ENCODE measurements at places on chromosomes 7 and 10.
A peak's percentile ranks its signal among the peaks of the same experiment; 100 is the strongest.

DNA sequence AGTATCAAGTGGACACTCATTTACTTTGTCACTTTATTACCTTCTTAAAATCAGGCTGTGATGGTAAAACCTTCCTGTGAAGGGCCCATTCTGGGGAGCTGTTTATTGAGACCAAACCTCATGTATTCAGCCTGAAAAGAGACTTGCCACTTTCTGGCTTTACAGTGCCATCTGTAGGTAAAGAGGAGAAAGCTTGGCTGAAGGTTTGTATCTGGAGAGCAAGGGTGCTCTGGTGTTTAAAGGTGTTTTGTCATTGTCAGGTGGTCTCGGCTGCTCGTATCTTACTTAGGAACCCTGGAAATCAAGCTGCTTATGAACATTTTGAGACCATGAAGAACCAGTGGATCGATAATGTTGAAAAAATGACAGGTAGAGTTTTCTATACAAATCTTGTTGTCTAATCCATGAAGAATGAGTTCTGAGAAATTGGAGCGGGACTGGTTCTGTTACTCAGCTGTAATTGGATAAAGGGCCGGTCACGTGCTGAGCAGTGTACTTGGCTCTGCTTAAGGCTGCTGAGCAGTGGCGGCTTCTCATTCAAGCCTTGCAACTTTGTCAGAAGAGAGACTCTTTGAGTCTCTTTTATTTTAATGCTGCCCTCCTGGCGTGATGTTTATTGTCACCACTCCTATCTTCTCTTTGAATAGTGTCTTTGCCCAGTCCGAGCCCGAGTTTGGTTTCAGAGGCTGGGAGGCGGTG, 46.9 kb downstream of the AP3M1 start:
- no peak for DNase-seq

- DNase-seq: no peak
Observed at GRCh38 chr10:73553761-73554160, 37.4 kb downstream of the USP54 start.

- DNase-seq: no peak
Observed at GRCh38 chr10:58394471-58394870, 9.3 kb downstream of the TFAM start.

GRCh38 chr10:22319980-22320558, 830 bp upstream of the BMI1 start:
- DNase-seq: no peak

DNA sequence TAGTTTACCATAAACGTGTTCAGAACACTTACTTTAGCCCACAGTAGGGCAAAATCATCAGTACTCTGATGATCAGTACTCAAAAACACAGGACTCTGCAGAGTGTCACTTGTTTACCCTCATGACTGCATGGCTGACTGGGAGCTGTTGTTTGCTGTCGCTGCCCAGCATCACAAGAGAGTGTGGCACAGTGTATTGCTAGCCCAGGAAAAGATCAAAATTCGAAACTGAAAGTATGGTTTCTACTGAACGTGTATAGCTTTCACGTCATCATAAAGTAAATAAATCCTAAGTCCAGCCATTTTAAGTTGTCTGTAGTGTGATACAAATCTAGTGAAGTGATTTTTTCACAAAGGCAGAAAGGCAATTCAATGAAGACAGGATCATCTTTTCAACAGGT, 184.6 kb downstream of the RAMP3 start:
- DNase-seq: no peak

GRCh38 chr7:42181566-42181965, 55.4 kb downstream of the GLI3 start:
- DNase-seq: no peak

GRCh38 chr10:62386356-62387320, 12.5 kb downstream of the ZNF365 start:
- no peak for DNase-seq

DNA sequence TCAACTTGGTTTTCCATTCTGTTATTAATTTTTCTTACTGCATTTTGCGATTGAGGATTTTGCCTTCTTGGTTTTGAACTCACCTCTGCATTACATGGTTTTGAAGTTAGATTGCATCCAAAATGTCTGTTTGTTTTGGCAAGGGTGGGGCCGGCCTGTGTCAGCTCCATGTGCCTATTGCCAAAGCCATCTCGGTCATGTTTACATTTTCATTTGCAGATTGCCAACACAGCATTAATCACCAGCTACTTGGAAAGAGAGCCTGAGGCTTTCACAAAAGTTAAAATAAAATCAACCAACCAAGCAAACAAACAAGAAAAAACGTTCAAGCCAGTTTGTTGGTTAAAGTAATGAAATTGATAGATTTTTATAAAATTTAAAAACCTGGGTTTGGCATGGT, 695.8 kb downstream of the TYW1 start:
- no peak for DNase-seq

DNA sequence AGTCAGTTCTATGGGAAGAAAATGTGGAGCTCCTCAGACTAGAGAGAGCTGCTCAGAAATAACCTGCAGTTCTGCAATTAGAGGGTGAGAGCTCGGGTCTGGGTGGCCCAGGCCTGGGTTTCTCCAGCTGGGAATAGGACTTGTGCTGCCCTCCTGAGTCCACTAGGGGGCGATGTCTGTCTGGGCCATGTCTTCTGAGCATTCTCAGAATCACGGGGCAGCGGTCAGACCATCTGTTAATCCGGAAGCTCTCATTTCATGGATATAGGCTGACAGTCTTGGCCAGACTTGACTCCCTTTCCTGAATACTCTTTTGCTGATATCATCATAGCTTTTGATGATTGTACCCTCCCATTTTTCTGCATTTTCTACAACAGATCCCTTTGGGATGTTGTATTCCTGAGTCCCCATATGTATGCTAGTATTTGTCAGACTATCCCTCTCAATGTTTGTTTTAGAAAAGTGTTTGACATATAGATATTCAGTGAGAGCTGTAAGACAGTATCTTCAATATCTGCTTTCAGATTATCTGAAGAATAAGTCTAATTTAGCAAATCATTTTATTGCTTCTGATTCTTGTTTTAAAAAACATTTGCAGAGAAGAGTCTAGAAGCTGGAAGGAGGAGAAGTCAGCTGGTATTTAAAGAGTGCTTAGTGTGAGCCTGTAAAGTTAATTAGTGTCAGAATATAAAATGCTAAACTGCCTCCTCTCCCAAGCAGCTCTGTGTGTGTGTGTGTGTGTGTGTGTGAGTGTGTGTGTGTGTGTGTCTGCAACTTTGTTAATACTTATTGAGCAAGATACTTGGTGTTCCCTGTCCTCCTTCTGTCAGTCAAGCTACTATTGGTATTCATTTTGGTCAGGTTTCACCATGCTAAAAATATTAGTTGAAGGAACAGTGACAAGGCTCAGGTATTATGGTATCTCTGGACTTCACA, 38.0 kb downstream of the STARD3NL start:
- DNase-seq: peak; percentile 63

GRCh38 chr10:8300925-8301324, 246.4 kb downstream of the GATA3 start:
- DNase-seq: no peak

- DNase-seq: no peak
Observed at GRCh38 chr7:85638394-85638793, 451.5 kb upstream of the SEMA3D start.
